ENCODE measurements at places on chromosomes 5 and 9. TPM values are rescaled to one million over a fixed set of nuclear protein-coding genes. Genes with fewer than 3 reads are reported as not detected.
A peak's percentile ranks its signal among the peaks of the same experiment; 100 is the strongest.

The CLPTM1L gene
- 132 TPM for total RNA-seq

The GOLM1 gene
- 10.0 TPM for total RNA-seq

The PCAT7 gene
- not detected for total RNA-seq

DNA sequence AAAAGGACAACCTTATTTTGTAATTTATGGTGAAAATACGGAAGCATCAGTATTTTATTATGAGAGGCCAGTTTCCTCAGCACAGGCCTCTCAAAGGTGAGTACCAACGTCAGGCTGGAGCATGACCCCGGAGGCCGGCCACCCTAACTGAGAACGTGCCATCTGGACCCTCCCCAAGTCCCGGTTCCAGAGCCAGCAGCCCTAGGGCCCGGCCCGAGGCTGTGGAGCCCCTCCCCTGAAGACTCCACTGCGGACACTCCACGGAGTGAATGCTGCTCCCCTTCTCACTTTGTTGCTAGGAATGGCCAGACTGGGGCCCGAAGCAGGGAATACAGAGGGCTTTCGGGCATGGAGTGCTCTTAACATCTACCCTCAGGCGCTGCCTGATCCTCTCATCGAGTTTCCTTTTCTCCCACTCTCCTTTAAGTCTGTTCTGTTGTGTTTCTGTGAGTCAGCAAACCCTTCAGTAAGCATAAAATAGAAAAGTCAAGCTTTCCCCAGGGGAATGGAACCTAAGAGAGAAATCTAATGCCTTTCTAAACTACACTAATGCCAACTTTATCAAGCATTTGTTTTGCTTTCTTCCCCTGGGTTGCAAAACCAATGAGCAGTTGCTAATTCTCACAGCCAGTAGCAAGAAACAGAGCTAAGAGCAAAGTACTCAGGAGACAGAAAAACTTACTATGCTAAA lies 4.5 kb downstream of the BRD9 start:
- peak; percentile 40 for DNase-seq

DNA sequence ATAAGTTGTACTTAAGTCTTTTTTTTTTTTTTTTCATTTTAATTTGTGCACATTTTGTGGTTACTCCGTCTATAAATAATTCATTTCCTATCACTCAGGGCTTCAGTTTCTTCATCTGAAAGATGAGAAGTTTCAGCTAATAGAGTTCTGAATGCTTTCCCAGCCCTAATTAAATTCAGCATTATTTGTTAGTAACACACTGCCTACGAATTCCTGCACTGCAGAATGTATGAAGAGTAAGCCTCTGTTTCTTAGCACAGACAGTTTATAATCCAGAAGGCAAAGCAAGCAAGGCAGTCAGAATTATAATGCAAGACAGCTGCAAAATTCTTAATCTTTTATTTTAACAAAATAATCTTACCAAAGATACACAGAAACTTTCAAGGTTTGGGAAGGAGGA lies 138.0 kb upstream of the GHR start:
- no peak for DNase-seq

DNA sequence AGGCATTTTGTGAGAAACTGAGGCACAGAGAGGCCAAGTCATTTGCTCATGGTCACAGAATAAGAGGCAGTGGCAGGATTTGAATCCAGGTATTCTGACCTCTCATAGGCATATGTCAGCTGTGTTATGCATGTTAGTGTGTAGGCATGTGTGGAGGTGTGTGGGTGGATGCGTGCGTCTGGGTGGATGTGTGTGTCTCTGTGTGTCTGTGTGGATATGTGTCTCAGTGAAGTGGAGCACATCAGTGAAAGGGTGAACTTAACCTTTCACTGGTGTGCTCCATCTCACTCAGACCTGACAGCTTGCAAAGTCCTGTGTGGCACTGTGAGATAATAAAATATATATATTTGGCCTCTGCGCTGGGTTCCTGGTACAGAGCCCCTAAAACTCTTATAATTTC lies 32.0 kb upstream of the SMU1 start:
- no peak for DNase-seq

GRCh38 chr9:83238871-83239640 lies 176.1 kb upstream of the RASEF start:
- DNase-seq, result no peak

GRCh38 chr9:133944746-133945135 lies 47.4 kb downstream of the VAV2 start:
- no peak for DNase-seq

DNA sequence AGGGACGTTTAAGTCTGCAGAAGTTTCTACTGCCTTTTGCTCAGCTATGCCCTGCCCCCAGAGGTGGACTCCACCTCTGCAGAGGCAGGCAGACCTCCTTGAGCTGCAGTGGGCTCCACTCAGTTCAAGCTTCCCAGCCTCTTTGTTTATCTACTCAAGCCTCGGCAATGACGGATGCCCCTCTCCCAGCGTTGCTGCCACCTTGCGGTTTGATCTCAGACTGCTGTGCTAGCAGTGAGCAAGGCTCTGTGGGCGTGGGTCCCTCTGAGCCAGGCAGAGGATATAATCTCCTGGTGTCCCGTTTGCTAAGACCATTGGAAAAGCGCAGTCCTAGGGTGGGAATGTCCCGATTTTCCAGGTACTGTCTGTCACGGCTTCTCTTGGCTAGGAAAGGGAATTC lies 2188.5 kb upstream of the WWC1 start:
- no peak for DNase-seq

- DNase-seq, result no peak
Observed at GRCh38 chr5:30392897-30393296, 800.6 kb upstream of the CDH6 start.

DNA sequence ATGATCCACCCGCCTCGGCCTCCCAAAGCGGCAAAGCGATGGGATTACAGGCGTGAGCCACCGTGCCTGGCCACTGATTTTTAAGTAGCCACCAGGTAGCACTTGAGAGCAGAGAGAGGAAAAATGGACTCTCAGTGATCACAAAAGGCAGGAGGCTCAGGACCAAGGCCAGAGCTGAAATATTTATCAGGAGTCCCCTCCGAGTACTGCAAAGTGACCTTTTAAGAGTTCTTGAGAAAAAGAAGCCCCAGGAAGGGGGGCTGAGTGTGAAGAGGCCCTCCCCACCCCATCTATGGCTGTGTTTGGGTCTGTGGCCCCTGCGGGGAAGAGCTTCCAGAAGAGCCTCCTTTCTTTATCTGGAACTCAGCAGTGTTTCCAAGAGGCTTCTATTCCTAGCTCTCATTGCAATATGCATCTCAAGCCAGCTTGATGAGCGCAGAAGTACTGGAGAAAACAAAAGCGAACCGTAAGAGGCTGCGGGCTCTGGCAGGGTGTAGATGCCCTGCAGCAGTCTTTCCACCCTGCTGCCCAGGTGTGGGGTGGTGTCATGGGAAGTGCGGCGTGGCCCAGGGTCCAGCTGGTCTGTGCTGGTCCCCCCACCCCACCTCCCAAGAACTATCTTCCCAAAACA lies 75.5 kb upstream of the CDK20 start:
- no peak for DNase-seq

DNA sequence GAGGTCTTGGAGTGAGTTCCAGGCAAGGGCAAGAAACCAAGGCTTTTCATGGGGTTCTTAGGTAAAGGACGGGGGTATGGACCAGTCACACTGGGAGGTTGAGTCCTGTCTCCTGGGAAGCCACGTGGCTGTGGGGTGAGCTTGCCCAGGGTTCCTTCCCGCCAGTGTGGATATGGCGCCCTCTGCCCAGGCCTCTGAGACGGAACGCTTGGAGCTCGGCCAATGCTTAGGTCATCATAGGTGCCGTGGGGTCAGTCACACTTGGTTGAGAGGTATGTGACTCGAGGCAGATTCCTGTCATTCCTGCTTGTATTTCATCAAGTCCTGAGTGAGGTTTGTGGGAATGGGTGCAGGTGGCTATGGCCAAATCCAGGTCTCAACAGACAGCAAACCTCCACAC lies 46.2 kb downstream of the TENT4A start:
- DNase-seq, result no peak

DNA sequence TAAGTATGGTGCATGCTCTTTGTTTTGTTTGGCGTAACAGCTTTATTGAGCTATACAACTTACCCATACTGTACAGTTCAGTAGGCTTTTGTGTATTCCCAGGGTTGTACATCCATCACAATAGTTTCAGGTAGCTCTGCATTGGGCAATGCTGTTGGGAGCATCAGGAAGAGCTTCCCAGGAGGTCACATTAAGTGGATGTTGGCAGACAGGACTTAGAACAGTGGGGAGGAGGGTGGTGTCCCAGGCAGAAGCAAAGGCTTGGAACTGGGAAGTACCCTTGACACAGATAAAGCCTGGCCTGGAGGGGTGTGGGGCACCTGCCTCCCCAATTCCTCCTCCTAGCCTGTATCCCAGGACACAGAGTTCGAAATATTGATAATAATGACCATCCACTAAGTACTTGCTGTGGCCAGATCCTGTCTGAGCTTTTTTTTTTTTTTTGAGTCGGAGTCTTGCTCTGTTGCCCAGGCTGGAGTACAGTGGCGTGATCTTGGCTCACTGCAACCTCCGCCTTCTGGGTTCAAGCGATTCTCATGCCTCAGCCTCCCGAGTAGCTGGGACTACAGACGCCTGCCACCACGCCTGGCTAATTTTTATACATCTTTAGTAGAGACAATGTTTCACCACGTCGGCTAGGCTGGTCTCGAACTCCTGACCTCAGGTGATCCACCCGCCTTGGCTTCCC lies 1.3 kb downstream of the BBLN start:
- DNase-seq, result no peak

GRCh38 chr5:98936948-98937715 lies 8.3 kb upstream of the CHD1 start:
- DNase-seq, result no peak

GRCh38 chr5:83162601-83163000 lies 85.3 kb downstream of the XRCC4 start:
- DNase-seq, result no peak

- DNase-seq, result no peak
Observed at GRCh38 chr9:114908104-114908622, 22.2 kb downstream of the TNFSF8 start.
